ENCODE measurements at places on chromosomes 16 and 17.

DNA sequence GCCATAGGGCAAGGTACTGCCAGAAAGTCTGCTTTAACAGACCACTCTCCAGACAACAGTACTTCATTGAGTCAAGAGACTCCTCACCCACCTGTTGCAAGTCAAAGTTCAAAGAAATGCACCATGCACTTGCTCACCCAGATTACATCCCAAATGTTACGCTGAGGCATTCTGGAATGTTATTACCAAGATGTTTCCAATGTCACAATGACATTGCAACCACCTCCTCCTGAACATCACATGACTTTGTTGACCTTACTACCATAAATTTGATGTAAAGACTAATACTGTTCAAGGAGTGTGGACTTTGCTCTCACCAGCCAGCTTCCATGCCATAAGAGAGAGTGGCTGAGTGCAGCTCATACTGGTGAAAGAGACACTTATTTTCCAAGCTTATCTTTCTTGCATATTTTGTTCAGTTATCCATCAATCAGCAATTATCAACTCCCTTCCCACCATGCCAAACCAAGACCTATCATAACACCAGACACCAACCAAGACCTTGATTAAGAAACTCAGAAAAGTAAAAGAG is 58.5 kb upstream of the BCAR1 start:
- no peak for DNase-seq

DNA sequence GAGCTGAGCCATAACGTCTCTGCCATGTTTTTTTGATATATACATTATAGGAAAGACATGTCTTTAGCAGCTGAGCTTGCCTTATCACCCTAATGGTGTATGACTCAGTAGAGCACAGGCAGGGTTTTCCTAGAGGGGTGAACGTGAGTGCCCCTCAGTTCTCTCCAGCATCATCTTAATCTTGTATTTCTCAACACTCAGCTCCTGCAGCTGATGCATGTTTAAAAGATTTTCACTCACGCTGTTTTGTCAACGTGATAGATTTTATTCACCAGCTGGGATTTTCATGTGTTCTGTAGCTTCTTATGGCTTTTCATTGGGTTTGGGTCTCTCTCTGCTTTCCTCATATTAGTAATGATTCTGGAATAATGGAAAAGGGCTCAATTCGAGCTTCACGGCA is 186.0 kb upstream of the PMFBP1 start:
- DNase-seq: no peak

GRCh38 chr17:57257895-57258851 is 1.9 kb downstream of the MSI2 start:
- DNase-seq: no peak

DNA sequence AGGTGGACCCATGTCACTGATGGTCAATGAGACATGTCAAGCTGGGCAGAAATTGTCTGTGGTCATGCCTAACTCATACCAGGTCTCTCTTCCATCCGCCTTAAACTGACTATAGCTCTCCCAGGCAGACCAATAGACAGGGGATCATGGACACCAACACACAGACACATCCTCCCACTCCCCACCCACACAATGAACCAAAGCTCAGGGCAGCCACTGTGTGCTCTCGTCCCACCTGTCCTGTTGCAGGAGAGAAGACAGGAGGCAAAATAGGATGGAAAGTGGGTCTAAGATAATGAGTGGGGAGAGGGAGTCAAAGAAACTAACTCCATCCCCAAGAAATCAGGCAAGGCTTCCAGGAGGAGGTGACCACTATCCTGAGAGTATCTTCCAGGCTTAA is 3.2 kb downstream of the PYY start:
- DNase-seq: no peak

- no peak for DNase-seq
Measured at GRCh38 chr17:78418326-78419026, 40.0 kb downstream of the PGS1 start.

GRCh38 chr16:72092832-72093447 is 480 bp downstream of the TXNL4B start:
- DNase-seq: no peak

DNA sequence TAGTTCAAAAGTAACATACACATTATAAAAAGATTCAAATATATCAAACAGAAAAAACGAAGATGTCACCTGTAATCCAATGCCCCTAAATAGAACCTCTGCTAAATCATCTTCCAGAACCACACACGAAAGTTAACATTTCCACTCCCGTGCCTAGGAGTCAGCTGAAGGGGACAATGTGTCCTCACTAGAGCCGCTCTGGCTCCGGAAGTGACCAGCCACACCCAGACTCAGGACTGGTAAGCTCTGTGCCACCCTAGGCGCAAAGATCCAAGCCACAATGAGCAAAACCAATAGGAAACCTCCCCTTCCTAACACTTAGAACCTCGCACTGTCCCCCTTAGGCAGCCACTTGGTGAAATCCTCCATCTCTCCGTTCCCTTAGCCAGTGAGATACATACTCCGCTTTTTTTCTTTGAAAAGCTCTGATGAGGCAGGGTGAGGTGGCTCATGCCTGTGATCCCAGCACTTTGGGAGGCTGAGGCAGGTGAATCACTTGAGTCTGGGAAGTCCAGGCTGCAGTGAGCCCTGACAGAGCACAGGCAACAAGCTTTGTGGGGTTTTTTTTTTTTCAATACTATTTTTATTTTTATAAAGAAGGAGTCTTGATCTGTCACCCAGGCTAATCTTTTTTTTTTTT is 11.8 kb downstream of the CTRB1 start:
- no peak for DNase-seq

GRCh38 chr17:72405662-72406230 is 284.9 kb downstream of the SOX9 start:
- DNase-seq: no peak

- DNase-seq: no peak
Measured at GRCh38 chr17:73683771-73684170, 39.5 kb upstream of the SDK2 start.

DNA sequence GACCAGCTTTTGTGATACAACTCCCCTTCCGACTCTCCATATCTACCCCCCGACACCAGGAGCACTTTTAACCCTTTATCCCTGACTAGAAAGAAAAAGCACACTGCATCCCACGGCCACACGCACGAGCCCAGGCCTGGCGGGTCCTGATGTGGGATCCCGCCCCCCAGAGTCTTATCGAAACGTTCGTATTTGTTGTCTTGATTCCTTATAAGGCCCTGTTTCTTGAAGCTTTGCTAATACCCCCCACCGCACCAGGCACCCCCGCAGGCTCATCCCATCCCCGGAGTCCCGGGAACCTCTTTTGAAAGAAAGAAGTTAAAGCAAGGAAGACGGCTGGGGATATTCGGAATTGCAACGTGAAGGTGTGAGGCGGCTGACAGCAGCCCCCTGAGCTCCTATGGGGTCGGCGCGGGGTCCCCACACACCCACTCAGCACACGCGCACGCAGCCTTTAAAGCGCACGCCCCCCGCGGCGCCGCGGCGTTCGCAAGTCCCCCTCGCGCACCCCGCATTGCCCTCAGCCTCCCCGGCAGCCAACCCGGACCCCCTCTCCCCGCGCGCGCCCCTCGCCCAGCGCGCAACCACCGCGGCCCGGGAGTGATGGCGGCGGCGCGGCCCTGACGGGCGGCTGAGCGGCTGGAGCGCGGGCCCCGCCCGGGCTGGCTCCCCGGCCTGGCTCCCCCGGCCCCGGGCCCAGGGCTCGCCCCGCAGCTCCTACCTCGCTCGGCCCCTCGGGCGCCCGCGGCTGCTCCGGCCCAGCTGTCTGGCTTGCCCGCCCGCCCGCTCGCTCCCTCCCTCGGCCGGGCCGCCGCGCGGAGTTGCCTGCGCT is 448 bp downstream of the STAT5B start:
- DNase-seq: no peak

- DNase-seq: no peak
Measured at GRCh38 chr17:46776298-46777005, 42.0 kb downstream of the WNT3 start.

DNA sequence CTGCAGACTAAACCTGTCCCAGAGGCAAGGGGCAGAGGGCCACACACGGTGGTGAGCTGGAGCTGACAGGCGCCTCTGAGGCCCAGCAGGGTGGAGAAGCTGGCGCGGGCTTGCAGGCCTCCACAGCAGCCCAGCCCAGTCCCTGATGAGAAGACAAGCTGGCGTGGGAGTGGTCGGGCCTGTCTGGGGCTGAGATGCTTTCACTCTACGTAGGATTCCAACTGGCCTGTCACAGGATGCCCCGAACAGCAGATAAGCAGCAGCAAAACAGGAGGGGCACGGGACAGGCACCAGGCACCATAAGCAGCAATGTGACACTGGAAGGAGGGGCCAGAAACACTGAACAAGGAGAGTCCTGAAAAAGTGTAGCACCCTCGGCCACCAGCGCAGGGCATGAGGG is 40.1 kb downstream of the PEMT start:
- DNase-seq: no peak

GRCh38 chr16:87190288-87191230 is 126.6 kb downstream of the C16orf95 start:
- no peak for DNase-seq

DNA sequence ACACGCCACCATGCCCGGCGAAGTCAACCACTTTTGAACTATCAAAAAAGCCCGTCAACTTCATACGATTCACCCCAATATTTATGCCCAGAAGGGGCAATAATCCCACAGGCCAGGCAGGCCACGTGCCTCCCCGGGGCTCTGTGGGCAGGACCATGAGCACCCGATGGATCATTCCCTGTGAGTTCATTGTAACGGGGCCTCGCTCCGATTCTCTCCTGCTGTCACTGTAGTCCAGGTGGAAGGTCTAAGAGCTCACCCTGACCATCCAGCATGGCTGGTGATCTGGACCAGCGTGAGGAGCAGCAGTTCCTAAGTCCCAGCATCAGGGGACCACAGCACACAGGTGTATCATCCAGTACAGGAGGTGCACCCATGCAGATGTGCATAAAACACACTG is 77.5 kb upstream of the DOC2B start:
- no peak for DNase-seq

DNA sequence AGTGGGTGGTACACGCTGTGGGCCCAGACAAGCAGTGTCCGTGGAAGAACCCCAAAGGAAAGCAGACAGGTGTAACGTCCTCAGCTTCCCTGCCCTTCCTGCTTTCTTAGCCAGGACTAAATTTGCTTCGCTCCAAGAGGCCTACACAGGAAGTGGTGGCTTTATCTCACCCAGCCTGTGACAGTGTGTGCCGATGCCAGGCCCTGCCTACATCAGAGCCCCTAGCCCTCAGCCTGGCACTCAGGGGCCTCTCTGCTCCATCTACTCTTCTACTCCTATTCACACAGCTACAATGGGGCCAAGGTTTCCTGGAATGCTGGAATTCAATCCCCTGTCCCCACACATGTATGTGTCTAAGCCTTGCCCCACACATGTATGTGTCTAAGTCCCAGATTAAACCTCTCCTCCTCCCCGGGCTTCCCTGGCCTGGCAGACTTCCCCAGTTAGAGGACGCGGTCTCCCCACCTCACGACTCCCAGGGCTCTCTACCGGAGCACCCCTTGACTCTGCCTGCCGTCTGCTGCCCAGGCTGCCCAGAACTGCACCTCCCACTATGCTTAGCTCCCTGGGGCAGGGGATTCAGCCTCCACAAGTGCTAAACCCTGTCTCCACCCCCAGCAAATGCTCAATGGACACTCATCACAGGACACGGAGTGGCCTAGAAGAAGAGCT is 8.2 kb downstream of the PGAP3 start:
- no peak for DNase-seq

- DNase-seq: no peak
Measured at GRCh38 chr16:8675183-8676159, 1.1 kb downstream of the ABAT start.

DNA sequence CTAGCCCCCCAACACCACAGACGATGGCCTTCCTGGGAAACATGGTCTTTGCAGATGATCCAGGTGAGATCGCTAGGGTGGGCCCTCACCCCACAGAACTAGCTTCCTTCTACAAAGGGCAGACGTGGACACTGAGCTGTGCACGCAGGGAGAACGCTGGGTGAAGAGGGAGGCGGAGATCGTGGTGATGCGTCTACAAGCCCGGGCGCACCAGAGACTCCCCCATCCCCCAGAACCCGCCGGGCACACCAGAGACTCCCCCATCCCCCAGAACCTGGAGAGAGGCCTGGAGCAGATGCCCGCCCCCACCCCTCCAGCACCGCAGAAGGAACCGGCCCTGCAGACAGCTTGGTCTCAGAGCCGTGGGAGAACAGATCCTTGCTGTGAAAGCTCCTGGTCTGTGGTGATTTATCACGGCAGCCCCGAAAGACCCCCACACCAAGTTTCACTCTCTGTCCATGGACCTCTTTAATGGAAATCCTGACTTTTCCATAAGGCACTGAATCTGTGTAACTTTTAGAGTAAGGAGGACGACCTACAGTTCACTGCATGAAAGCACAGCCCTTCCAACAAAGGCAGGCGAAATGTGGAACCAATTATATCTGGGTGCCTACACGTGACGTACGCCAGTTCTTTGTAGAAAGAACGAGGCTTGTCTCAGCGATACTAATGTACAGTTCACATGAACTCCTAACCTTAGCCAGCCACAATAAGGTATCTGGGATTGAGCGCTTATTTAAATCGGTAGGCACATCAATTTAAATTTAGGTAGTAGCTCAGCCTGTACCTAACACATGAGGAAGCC is 88.5 kb downstream of the ANKRD11 start:
- DNase-seq: no peak

DNA sequence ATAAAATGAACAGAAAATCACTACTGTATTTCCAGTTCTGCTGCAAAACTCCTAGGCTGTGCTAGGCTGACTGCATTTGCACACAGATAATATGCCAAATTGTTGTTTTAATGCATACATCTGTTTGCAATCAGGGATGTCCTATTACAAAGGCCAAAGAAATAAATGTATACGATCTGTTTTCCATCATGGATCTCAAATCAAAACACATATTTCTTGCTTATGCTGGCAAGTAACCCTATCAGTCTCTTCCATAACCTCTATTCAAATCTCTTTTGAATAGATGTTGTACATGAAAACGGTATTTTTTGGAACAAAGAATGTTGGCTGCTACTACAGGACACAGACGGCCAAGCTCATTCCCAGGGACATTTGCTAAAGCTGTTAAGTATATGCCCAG is 56.6 kb downstream of the DUSP14 start:
- no peak for DNase-seq

DNA sequence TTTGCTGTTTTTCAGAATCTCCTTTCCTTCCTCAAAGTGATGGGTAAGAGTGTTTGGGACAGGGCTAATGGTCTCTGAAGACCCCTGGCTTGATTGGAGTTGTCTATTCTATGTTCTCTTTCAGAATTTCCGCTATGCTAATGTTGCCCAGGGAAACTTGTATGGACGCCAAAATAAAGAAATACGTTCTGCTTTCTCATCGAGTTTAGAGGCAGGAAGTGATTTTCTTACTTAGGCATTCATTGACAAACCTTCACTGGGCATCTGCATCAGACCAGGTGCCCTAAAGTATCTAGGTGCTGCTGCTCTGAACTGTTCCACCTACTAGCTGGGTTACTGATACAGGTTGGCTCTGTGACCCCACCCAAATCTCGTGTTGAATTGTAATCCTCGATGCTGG is 787.9 kb upstream of the EEF2KMT start:
- DNase-seq: no peak

GRCh38 chr17:81207610-81208581 is 14.9 kb downstream of the CEP131 start:
- no peak for DNase-seq

GRCh38 chr17:46192189-46192438 is 1.1 kb downstream of the KANSL1 start:
- DNase-seq: no peak

- DNase-seq: no peak
Measured at GRCh38 chr16:51877686-51878085, 669.3 kb downstream of the TOX3 start.

GRCh38 chr17:49691086-49691676 is 13.3 kb upstream of the SPOP start:
- no peak for DNase-seq

- no peak for DNase-seq
Measured at GRCh38 chr17:51948128-51948527, 210.4 kb downstream of the CA10 start.

GRCh38 chr16:17926866-17927399 is 409.6 kb downstream of the NPIPA8 start:
- no peak for DNase-seq

Measured in epithelial cell of proximal tubule (primary cell).